Astrocyte (in vitro differentiated cells and primary cell): ENCODE measurements at places on chromosomes 12 and 14. TPM values are rescaled to one million over a fixed set of nuclear protein-coding genes. Genes with fewer than 3 reads are reported as not detected.
A peak's percentile ranks its signal among the peaks of the same experiment; 100 is the strongest.

GRCh38 chr14:56759633-56760032, 50.6 kb downstream of the OTX2 start:
- no peak overlapping the region for H3K27ac ChIP-seq
- H3K27me3 ChIP-seq: no peaks in the 10 kb centered on the region
- no peaks in the 10 kb centered on the region for H3K36me3 ChIP-seq
- H3K4me3 ChIP-seq: no peak overlapping the region

GRCh38 chr14:20686386-20687143, 2.0 kb upstream of the ANG start:
- peaks cover 7% of the 10 kb centered on the region for H3K4me1 ChIP-seq
- H3K27me3 ChIP-seq: no peaks in the 10 kb centered on the region
- no peak overlapping the region for H3K4me3 ChIP-seq
- DNase-seq: no peak

DNA sequence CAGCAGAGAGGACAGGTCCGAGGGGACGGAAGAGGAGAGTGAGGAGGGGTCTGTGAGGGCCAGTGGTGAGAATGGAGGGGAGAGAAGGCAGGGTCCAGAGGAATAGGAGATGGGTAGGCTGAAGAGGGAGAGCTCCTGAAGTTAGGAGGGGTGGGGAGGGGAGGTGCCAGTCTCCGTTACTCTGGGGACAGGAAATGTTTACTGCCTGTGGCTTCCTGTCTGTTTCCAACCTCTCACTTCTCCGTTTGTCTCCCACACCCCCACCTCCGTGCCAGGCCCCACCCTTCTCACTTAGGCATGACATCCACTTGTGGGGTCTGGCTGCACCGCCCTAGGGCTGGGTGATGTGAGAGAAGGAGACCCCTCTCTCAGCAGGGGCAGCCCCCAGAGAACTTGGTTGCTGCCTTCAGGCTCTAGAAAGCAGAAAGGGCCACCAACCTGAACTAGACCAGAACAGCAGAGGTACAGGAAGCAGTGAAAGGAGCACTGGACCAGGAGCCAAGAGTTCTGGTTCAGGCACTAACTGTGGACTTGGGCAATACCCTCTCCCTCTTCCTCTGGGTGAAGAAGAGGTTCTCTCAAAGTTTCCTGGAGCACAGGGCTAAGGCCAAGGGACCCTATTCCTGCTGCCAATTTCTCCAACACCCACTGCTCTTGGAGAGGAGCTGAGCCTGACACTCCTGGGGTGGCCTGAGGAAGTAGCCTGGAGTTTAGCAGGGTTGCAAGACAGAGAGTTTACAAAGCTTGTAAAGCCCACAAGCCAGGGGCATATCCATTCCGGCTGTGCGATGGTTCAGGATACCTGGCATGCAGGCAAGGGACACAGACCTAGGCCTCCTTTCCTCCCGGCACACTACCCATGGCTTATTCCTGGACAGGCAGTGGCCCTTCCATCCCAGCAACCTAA, 5.5 kb downstream of the ITGA5 start:
- peak; percentile 26 for DNase-seq
- H3K27me3 ChIP-seq: no peaks in the 10 kb centered on the region
- peak overlapping the region; percentile 70 for H3K27ac ChIP-seq
- H3K36me3 ChIP-seq: peaks cover 14% of the 10 kb centered on the region
- no peak overlapping the region for H3K4me3 ChIP-seq
- peaks cover 50% of the 10 kb centered on the region for H3K4me1 ChIP-seq

- DNase-seq: no peak
- H3K27me3 ChIP-seq: no peaks in the 10 kb centered on the region
- H3K27ac ChIP-seq: no peak overlapping the region
- no peak overlapping the region for H3K4me3 ChIP-seq
- peaks cover 20% of the 10 kb centered on the region for H3K4me1 ChIP-seq
These were observed 20.9 kb downstream of the SYNE3 start for GRCh38 chr14:95495538-95496025.

DNA sequence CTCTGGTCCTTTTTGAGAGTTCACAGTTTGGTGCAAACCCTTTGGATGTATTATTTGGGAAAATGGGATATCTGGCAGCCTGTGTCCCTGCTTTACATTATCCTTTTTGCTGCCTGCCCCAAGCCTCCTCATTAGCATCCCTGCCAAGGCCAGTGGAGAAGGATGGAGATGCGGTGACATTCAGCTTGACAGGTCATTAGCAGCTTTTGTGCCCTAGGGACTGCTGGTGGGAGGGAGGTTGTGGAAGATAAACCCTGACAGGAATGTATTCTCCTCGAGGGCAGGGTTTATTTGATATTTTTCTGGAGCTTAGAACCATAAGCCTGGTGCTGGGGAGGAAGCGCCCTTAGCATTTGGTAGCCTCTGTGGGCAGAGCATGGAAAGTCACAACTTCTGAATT, 49.3 kb downstream of the PTPN11 start:
- H3K27ac ChIP-seq: no peak overlapping the region
- H3K36me3 ChIP-seq: peaks cover 7% of the 10 kb centered on the region
- no peaks in the 10 kb centered on the region for H3K27me3 ChIP-seq
- no peaks in the 10 kb centered on the region for H3K4me1 ChIP-seq
- DNase-seq: no peak

DNA sequence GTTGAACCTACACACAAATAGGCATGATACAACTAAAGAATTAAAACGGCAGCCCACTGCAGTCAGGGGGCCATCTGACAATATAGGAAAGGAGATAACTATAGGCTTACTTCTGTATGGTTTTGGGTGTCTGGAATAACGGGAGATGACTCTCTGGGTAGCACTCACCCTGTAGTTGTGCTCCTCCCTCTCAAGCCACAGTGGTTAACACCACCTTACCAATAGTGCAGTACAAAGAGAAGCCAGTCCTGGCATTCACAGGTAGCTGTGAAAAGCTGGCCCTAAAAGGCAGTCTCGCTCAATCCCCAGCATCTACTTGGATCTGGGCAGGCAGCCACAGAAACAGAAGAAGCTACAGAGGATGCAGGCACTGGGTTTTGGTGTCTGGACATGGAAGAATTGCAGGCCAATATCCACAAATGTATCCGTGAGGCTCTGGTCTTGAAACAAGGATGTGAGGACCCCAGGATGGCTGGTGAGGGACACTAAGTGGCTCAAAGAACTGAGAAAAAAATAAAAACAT, 93.0 kb downstream of the DPF3 start:
- no peaks in the 10 kb centered on the region for H3K27me3 ChIP-seq
- H3K27ac ChIP-seq: peak overlapping the region; percentile 80
- H3K4me3 ChIP-seq: no peak overlapping the region
- no peaks in the 10 kb centered on the region for H3K36me3 ChIP-seq
- H3K4me1 ChIP-seq: peaks cover 26% of the 10 kb centered on the region

- H3K4me1 ChIP-seq: no peaks in the 10 kb centered on the region
- no peaks in the 10 kb centered on the region for H3K27me3 ChIP-seq
- no peak overlapping the region for H3K27ac ChIP-seq
- no peaks in the 10 kb centered on the region for H3K36me3 ChIP-seq
These were observed 54.4 kb upstream of the MED13L start for GRCh38 chr12:116331876-116332275.

GRCh38 chr12:64407342-64408223, 3.4 kb downstream of the XPOT start:
- peaks cover 11% of the 10 kb centered on the region for H3K36me3 ChIP-seq
- no peaks in the 10 kb centered on the region for H3K27me3 ChIP-seq
- H3K4me3 ChIP-seq: no peak overlapping the region
- H3K27ac ChIP-seq: no peak overlapping the region

SMCO2 gene
- total RNA-seq: 0.32 and 0.46 TPM in 2 replicates

IGF1 gene
- total RNA-seq: 1.9 and 2.3 TPM in 2 replicates

SLC2A13 gene
- total RNA-seq: 10.2 and 10.7 TPM in 2 replicates
